ENCODE measurements at places on chromosomes 16 and 17.

GRCh38 chr17:11671126-11671525 lies 72.9 kb downstream of the DNAH9 start:
- no peak for DNase-seq

GRCh38 chr16:57748596-57748995 lies 13.0 kb downstream of the KATNB1 start:
- DNase-seq = no peak

GRCh38 chr17:47949946-47950345 lies 7.7 kb downstream of the PRR15L start:
- no peak for DNase-seq

- DNase-seq = no peak
Observed at GRCh38 chr17:45160447-45161287, 1.0 kb upstream of the HEXIM2 start.

Data from NCI-H2081 treated with DMSO at 0.1 percent for 48 hours (cell line).